Stimulated activated CD8-positive, alpha-beta memory T cell treated with anti-CD3 and anti-CD28 coated beads, Interleukin-15, amount 100 ng/mL, for 48 hours (primary cell): ENCODE measurements at places on chromosomes 16 and 17.
A peak's percentile ranks its signal among the peaks of the same experiment; 100 is the strongest.

GRCh38 chr16:7167626-7168025 is 165.0 kb upstream of the RBFOX1 start:
- no peak for DNase-seq

DNA sequence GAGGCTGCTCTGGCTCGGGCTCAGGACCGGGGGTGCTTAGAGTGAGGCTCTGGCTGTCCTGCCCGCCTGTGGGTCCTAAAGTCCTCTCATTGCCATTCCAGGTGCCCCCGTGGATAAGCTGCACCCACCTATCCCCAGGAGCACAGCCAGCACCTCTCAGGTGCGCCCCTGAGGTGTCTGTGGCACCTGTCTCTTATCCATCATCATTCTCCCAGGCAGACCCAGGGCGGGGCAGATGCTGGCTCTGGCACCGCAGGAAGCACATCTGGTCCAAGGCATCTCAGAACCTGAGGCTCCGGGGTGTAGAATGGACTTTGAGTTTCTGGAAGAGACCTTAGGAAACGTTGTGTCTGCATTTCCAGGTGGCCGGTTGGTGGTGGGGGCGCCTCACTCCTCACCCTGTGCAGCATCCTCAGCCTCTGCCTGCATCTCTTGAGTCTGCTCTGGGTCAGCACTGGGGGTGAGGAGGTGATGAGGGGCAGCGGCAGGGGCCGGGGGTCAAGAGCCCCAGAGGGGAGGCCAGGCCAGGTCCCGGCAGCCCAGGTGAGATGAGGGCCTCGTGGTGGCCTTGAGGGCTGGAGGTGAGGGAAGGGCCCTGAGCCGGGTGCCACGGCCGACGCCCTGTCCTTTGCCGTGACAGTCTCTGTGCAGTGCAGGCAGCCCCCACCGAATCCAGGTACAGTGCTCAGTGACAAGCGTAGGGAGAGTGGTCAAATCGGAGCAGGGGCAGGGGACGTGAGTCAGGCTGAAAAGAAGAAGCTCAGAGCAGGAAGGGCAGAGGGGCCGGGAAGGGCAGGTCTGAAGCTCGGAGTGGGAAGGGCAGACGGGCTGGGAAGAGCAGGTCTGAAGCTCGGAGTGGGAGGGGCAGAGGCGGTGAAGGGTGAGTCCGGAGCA is 173.5 kb downstream of the NPIPB11 start:
- DNase-seq = no peak

GRCh38 chr17:17921192-17922069 is 50.8 kb downstream of the TOM1L2 start:
- no peak for DNase-seq

DNA sequence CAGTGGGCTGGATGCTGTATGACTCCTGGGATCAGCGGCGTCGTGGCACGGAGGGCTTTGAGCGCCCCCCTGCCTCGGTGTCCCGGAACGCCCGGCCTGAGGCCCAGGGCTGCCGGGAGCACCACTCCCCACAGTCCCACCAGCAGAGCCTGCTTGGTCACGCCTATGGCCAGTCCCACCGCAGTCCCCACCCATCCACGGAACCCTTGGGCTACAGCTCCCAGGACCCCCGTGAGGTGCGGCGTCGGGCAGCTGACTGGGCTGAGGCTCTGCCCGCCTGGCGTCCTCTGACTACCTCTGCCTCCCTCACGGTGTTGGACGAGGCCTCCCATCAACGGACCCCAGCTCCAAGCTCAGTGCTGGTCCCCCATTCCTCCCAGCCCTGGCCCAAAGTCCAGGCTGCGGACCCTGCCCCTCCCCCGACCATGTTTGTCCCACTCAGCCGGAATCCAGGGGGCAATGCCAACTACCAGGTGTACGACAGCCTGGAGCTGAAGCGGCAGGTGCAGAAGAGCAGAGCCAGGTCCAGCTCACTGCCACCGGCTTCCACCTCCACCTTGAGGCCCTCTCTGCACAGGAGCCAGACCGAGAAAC is 1.6 kb downstream of the SPEM2 start:
- DNase-seq = no peak

DNA sequence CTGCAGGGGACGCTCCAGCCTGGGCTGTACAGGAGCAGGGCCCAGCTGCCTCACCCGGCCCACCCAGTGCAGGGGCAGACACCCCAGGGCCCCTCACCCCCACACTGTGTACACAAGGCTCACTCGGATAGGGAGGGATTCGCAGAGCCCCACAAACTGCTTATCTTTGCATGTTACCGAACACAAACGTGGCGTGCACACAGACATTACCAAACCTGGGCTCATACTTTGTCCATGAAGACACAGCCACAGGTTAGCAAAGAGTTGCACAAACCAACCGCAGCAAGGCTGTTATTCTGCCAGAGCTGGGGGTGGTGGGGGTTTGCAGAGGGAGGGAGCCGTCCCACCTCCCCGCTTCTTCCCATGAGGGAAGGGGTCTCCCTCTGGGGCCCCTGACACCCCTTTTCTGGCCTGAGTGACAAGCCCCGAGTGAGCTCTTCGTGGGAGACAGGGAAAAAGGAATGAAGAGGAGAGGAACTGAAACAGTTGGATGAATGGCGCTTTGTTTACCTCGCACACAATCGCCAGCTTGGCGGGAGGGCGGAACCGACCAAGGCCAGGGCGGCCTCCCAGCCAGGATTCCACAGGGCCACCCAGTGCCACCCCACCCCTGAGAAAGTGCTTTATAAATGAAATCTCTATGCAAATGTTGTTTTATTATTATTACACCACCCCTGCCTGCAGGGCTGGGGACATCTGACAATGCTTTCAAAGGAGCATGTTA is 434 bp upstream of the CPSF4L start:
- no peak for DNase-seq

DNA sequence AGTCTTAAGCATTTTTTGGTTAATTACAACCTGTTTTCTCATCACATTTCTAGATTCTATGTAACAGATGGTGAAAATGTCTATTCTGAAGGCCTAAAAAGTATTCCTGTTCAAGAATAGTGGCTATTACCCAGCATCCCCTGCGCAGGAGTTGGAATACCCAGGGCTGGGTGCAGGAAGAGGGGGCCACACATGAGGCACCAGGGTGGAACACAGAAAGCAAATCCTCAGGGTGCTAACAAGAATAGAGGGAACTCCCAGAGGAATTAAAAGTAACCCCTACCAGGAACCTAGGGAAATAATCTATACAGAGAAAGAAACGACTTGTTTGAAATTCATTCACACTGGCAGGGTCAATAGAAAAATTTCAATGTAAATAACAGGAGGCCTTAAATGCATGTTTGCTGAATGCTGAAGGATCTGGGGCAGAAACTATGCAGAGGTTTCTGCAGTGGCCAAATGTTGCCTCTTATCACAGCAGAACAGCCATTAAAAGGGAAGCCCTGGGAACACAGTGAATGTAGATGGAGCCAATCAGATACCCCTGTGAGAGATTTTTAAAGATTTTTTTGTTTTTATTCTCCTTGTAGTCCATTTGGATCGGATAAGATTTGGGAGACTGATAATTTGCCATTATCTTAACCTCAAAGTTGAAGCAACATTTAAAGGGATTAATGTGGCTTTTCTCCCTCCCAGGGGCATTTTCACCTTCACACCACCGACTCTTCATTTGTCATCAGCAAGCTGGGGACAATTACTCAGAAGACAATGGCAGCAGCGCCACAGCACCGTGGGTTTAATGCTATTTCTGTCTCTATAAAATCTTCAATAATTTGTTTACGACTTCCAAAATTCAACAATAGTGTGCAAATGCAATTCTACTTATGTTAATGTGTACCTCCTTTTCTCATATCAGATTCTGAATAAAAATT is 196.0 kb upstream of the PSMD7 start:
- no peak for DNase-seq

- DNase-seq = peak; percentile 43
Observed at GRCh38 chr17:74325743-74326379, at the start of gene KIF19. KIF19 (plus strand) TSS chr17:74326226; CDS start chr17:74326350, 124 bp downstream.

DNA sequence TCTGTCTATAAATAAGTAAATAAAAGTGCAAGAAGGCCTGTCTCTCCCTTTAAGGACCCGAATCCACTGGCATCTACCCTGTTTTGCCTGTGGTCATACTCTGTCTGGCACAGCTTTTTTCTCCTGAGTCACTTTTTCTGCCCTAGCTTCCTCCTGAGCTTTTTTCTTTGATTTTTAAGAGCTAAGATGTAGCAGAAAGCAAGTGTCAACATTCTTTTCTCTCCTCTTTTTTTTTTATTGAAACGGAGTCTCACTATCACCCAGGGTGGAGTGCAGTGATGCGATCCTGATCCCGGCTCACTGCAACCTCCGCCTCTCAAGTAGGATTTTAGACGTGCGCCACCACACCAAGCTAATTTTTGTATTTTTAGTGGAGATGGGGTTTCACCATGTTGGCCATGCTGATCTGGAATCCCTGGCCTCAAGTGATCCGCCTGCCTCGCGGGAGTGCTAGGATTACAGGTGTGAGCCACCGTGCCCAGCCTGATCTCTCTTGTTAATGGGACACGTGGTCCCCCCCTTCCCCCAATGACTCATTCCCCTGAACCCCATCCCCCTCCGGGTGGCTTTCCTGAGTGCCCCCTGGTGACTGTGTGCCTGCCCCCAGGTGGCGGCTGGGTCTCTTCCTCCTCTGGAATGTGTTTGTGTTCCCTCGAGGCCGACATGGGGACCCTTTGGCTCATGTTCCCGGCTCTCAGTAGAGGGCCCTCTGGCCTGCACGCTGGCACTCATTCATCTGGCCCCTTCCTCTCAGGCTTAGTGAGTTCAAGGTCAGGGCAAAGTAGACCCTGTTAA is 14.2 kb downstream of the C16orf90 start:
- DNase-seq = no peak

- no peak for DNase-seq
Observed at GRCh38 chr17:38768417-38768816, 15.9 kb downstream of the PSMB3 start.

DNA sequence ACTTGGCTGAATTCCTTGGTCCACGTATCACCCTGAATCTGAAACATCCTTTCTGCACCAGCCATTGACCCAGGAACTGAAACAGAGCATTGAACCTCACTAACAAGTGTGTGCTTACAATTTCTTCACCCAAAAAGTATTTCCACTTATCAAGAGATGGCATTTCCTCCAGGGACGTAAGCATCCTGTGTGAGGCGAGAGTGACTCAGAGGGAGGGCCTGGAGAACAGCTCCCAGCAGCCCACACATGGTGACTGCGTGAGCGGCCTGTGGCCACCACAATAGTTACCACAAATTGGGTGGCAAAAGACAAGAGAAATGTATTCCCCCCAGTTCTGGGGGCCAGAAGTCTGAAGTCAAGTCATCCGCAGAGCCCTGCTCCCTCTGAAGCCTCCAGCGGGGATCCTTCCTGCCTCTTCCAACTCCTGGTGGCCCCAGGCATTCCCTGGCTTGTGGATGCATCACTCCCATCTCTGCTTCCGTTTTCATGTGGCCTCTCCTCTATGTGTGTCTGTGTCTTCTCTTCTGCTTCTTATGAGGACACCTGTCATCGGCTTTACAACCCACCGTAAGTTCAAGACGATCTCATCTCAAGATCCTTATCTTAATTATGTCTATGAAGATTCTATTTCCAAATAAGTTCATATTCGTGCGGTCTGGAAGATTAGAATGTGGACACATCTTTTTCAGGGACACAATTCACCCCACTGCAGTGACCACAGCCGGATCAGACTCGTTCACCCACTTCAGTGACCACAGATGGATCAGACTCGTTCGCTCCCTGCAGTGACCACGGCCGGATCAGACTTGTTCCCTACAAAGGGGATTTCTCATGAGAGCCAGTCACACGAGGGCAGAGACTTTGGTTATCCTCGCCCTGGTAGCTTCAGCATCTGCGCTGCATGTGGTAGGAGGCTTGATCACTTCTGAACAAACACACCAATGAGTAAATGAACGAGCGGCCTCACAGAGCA is 122.6 kb upstream of the FOXF1 start:
- DNase-seq = peak; percentile 1

GRCh38 chr17:31128241-31128640 is 33.5 kb downstream of the NF1 start:
- no peak for DNase-seq

- DNase-seq = no peak
Observed at GRCh38 chr17:65154770-65155589, 17.8 kb downstream of the RGS9 start.

DNA sequence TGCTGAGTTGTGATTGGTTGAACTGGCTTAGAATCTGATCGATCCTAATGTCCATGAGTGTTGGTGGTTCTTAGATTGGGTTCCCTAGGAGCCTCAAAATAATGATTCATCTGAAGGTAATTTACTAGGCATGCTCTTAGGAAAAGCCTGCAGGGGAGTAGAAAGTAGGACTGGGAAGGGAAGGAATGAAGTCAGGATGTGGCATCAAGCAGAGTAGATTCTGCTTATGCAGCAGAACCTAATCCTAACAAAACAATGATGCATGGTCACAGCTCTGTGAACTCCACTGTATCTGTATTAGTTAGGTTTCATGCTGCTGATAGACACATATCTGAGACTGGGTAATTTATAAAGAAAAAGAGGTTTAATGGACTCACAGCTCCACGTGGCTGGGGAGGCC is 132.5 kb downstream of the HS3ST2 start:
- no peak for DNase-seq

- no peak for DNase-seq
Observed at GRCh38 chr17:31433091-31433790, 41.8 kb downstream of the RAB11FIP4 start.

DNA sequence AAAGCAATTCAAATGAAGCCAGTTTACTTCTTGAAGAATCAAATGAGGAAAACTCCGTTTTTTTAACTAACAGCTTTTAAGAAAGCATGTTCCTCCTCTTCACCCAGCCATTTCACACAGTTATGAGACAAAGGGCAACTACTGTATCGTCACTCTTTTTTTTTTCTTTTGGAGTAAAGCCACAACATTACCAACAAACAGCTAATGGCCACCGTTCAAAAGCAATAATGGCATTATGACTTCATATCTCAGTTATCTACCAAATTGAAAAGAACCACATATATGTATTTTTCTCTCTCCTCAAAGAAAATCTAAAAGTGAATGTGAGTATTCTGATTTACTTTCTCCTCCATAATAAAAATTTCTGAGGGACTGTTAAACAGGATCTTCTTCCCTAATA is 14.5 kb downstream of the GRB2 start:
- DNase-seq = no peak

GRCh38 chr16:76780556-76780955 is 410.4 kb upstream of the MON1B start:
- DNase-seq = no peak
